ELR (cell line): ENCODE measurements at places on chromosomes 13 and 19.

DNA sequence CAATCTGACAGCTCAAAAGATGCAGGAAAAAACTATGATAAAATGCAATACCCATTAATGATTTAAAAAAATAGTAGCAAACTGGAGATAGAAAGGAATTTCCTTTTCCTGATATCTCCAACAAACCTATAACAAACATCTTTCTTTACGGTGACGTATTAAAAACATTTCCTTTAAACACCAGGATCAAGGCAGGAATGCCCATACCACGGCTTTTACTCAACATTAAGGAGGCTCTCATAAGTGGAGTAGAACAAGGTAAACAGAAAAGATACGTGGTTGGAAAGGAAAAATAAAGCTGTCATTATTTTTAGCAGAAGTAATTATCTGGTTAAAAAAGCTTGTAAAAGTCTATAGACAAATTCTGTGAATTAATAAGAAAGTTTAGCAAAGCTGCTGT, 61.1 kb downstream of the MIPEP start:
- DNase-seq, result no peak

DNA sequence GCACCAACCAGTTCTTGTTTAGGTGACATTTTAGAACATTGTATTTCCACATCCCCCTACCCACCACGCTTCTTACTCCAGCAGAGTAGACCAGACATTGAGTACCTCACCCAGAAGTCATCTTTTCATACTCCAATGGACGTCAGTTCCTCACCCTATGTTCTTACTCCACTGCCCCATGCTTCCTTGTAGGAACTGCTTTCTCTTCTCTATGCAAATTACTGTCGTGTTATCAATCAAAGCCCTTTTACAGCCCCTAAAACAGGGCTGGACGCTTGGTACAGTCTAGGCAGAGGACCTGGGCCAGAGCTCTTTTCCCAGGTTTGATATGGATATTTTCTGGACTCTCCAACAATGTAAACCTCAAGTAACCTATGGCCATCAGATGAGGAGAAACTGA, 58.2 kb downstream of the USP12 start:
- no peak for DNase-seq

GRCh38 chr13:39417131-39417530, 185.9 kb downstream of the LHFPL6 start:
- DNase-seq, result peak; percentile 33

GRCh38 chr19:31347828-31348392, 1.3 kb downstream of the TSHZ3 start:
- peak; percentile 33 for DNase-seq

GRCh38 chr13:66830940-66831716, 399.0 kb downstream of the PCDH9 start:
- DNase-seq, result no peak

DNA sequence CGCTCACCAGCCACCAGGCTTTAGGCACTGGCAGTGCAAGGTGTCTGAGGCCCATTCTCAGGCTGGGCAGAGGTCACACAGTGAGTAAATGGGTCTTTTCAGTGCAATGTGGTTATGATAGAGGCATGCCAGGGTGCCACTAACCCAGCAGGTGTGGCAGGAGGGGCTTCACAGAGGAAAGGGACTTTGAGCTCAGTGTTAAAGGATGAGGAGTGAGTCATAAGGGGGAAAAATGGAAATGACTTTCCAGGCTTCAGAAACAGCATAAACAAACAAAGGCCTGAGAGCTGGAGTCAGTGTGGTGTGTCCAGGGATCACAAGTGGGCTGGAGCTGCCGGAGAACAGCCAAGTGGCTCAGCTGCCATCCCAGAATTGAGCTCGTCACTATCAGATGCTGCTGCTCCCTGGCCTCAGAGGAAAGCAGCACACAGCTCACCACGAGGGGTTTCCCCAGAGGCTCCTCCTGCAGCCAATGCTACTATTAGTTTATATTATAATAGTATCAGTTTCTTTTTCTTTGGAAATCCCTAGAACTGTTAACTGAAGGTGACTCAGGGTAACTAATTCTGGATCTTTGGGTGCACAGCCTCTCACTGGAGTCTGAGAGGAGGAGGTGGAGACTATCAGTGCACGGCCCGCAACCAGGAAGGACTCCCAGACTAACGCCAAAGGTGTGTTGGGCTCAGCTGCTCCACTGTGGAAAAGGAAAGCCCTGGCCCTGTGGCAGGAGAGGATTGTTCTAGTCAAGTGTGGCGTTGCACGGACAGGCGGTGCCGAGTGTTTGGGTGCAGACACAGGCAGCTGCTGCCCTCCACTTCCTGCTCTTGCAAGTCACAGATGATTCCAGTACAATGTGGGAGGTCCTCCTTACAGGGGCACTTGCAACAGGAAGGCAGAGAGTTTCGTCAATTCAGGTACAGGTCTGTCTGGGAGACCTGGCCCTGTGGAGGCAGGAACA, 39.5 kb downstream of the DHRS12 start:
- DNase-seq, result peak; percentile 86

- no peak for DNase-seq
Measured at GRCh38 chr13:44566601-44567000, 9.5 kb downstream of the TSC22D1 start.

DNA sequence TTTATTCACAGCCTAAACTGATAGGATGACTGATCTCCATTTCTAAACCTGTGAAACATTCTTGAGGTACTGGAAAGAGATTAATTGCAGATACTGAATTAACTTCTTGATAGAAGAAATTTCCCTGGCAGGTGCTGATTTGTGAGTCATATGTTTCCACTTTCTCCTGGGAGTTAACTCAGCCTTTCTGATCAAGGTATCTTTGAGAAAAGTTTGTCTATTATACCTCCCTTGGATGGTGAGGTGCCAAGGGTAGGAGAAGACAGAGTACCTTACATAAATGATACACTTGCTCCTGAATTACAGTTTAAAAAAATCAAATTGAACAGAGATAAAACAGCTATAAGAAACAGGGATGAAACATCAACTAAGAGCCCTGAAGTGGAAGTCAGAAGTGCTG, 123.0 kb downstream of the RGCC start:
- no peak for DNase-seq

- DNase-seq, result no peak
Measured at GRCh38 chr19:39363901-39364457, 21.8 kb downstream of the SAMD4B start.

- DNase-seq, result no peak
Measured at GRCh38 chr13:35343417-35343816, 133.1 kb downstream of the MAB21L1 start.

- peak; percentile 92 for DNase-seq
Measured at GRCh38 chr13:110001670-110002275, 215.4 kb upstream of the IRS2 start.

- no peak for DNase-seq
Measured at GRCh38 chr13:43478902-43479301, 307.9 kb downstream of the ENOX1 start.

DNA sequence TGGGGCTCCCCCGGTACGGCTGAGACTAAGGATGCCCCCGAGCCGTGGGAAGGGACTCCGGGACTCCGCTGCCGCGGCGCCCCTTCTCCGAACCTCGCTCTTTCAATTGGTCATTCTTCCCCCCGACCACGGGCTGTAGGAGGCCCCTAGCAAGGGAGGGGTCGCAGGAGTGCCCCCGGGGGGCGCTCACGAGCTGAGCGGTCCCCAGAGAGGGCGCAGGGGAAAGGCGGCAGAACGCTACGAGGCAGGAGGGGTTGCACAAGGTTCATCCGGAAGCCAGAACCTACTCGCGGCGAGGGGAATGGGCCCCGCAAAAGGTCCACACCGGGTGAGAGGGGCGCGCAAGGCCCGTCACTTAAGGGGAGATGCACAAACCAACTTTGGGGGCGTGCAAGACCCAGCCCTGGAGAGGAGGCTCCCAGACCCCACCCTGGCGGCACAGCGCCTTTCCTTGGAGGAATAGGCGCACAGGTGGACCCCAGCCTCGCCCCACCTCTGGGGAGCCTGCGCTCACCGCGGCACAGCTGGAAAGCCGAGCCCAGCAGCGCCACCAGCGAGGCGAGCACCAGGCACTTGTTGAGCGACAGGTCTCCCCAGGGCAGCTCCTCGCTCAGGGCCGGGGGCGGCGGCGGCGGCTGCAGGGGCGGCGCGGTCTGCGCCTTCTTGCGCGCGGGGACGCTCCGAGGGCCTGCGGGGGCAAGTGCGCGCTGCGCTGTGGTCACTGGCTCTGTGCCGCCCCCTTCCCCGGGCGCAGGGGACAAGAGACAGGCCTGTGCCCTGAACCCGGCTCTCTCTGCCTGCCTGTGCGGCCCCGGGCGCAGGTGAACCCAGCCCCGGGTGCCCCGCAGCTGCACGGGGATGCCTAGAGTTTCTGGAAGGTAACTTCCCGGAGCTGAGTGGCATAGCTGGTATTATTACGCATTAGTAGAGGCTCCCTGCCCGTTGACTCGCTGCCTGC, 2.8 kb downstream of the JSRP1 start:
- no peak for DNase-seq

GRCh38 chr13:30121666-30122065, 185.7 kb downstream of the KATNAL1 start:
- no peak for DNase-seq

GRCh38 chr13:26280822-26281221, 26.9 kb downstream of the CDK8 start:
- no peak for DNase-seq

GRCh38 chr19:29804493-29804892, 7.3 kb upstream of the CCNE1 start:
- no peak for DNase-seq

DNA sequence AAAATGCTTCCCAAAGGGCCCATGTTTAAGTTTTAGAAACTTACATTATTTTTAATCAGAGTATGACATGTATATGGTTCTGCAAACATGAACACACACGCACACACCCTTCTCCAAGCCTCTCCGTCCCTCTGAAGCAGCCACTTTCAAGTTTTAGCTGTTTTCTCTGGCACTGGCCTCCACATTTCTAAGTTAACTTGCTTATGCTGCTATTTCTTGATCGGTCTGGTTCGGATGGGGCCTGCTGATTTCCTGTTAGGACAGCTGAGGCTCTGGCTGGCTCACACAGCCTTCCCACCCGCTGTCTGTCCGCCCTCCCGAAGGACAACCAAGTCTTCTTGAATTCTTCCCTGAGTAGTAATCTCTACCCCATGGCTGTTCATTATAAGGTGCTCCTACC, 4.4 kb downstream of the SPC24 start:
- DNase-seq, result no peak

- no peak for DNase-seq
Measured at GRCh38 chr13:46858776-46859175, 38.1 kb downstream of the HTR2A start.

DNA sequence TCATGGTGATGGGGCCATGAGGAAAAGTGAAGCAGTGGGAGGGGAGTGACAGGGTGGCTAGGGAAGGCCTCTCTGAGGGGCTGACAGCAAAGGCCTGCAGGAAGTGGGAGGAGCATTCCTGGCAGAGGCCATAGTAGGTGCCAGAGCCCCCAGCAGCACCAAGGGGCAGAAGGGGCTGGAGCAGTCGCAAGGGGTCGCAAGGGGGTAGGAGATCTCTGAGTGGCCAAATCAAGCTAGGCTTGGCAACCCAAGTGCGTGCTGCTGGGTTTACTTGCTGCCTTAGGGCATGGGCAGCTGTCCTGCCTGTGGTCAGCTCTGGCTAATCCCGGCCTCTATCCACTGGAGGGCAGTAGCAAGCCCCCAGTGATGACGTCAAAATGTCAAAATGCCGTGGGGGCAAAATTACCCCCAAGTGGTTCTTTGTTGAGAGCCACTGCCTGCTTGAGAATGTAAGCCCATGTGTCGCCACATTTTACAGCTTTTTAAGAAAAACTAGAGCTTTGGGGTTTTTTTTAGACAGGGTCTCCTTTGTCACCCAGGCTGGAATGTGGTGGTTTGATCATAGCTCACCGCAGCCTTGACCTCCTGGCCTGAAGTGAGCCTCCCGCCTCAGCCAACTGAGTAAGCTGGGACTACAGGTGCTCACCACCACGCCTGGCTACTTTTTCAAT, 11.8 kb downstream of the CCDC97 start:
- DNase-seq, result peak; percentile 89

DNA sequence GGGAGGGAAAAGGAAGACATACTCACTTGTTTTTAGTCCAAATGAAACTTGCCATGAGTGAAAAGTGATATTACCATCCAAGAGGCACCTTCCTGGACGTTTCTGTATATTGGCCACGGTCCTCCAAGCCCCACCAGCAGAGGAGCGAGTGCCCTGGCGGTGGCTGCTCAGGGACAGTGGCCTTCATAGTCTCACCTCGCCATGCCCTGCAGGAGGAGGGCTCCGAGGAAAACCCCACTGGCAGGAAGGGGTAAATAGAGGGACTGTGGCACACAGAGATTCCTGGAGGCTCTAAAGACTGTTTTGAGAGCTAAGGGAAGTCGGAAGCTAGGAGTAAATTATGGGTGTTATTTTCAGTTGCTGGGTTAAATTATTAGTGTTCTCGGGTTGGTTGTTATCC, 98.4 kb upstream of the UBL3 start:
- no peak for DNase-seq

DNA sequence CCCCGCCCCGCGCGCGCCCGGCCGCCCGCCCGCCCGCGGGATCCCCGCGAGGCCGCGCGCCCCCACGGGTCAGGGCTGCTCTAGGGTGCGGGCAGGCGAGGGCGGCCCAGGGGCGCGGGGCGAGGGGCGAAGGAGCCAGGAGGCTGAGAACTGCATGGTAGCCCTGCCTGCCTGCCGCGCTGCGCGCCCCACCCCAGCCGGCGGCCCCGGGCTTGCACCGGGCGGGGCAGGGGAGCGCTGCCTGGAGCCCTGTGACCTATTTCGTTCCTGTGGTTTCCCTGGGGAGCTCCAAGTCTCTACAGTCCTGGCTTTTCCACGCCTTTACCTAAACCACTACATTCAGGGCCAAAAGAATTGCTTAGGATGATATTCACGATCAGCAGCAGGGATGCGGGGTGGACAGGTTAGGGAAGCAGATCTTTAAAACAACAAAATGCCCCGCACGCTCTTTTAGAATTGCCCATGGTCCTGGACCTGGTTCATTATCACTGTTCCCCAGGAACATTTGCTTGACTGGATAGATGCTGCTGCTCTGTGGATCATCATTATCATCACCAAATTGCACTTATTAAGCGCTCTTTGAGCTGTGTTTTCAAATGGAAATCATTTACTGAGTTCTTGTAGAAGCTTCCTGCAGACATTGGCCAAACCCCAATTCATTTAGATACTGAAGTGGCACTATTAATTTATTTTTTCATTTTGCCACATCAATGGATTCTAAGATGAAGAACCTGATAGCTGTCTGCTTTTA, 421 bp upstream of the GPR12 start:
- no peak for DNase-seq

DNA sequence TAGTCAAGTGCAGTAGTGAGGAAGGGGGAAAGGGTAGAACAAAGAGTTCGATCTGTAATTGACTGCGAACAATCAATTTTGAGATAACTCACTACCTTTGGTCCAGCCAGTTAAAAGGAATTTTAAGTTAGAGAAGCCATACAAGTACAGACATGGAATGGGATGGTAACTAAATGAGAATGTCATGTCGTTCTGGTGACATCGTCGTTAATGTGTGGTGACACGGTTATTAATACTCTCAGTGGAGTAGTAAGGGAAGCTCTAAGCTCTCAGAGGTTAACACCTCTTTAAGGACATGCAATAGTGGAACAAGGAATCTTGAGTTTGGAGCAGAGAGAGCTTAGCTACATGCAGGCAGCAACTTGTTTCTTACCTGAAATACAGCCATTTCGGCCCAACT, 154.9 kb upstream of the KLF12 start:
- DNase-seq, result no peak
